Tibial nerve (tissue), 4 donors: ENCODE measurements at places on chromosomes 3 and 15. TPM values are rescaled to one million over a fixed set of nuclear protein-coding genes. Genes with fewer than 3 reads are reported as not detected.

Gene MUC4
- total RNA-seq = not detected

GRCh38 chr15:90665288-90666134 is 51.6 kb upstream of the BLM start:
- peak; percentile 52 for DNase-seq

Gene TM6SF1
- 9.4 TPM for total RNA-seq

GRCh38 chr3:94548581-94549316 is 485.9 kb downstream of the NSUN3 start:
- DNase-seq = no peak

GRCh38 chr15:55628369-55628730 is 40.2 kb upstream of the PYGO1 start:
- no peak for DNase-seq

DNA sequence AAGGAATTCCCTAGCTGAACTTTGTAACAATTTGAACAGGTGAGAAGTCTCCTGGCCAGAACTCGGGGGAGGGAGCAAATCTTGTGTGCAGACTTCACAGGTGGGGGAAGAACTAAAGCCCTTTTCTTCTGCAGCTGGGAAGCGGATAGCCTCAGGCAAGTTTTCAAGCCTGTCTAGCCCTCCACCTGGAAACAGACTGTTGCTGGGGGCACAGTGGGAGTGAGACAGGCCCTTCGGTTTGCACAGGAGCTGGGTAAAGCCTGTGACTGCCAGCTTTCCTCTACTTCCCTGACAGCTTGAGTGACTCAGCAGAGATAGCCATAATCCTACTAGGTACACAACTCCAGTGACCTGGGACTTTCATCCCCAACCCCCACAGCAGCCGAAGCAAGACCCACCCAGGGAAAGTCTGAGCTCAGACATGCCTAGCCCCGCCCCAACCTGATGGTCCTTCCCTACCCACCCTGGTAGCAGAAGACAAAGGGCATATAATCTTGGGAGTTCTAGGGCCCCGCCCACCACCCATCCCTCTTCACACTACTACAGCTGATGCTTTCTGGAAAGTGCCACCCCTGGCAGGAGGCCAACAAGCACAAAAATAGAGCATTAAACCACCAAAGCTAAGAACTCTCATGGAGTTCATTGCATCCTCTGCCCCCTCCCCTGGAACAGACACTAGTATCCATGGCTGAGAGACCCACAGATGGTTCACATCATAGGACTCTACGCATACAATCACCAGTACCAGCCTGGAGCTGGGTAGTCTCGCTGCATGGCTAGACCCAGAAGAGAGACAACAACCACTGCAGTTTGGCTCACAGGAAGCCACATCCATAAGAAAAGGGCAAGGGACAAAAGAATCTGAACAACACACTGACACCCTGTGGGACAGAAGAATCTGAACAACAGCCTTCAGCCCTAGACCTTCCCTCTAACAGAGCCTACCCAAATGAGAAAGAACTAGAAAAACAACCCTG is 479.0 kb downstream of the RAP2B start:
- DNase-seq = no peak

Gene PAQR9
- total RNA-seq = not detected

GRCh38 chr3:39276746-39277145 is 3.1 kb downstream of the CX3CR1 start:
- DNase-seq = no peak

- no peak for DNase-seq
These were observed 65.9 kb upstream of the NTRK3 start for GRCh38 chr15:88322461-88322860.

DNA sequence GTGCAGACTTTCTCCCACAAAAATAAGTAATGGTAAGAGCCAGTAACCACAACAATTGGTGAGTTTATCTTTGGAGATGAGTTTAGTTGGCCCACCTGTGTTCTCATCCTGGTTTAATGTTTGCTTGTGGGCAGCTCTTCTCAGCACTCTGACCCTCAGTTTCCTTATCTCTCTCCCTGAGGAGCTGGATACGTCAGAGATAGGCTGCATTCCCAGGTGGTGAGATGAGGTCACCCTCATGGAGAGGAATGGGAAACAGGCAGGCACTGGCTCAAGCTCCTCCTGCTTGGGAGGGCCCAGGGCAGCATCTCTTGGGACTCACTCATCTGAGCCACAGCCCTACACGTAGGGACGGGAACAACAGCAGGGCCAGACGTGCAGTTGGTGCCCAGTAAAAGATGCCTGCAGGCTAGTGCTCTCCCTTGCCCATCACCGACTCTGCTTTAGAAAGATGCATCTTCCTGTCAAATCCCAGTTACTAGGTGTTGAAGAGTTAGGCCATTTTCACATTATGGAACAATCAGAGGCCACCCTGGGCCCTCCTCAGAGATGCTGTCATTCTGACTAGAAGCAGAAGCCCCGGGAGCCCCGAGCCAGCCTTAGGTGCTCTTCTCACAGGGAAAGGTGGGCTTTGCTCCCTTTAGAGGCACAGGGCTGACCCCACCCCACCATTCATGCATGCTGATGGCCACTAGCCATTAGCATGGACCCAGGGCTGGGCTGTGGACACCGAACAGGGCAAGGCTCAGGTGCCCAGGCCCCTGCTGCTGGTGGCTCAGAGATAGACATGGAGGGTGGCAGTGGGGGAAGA is 59.7 kb downstream of the GRIP2 start:
- DNase-seq = no peak

Gene CGGBP1
- total RNA-seq = 63.3 TPM

GRCh38 chr3:171283183-171283847 is 176.9 kb downstream of the TNIK start:
- DNase-seq = no peak

Gene ATP2B2
- 2.0 TPM for total RNA-seq

- DNase-seq = no peak
These were observed 101.6 kb downstream of the APBA2 start for GRCh38 chr15:28987337-28987736.

GRCh38 chr3:156668073-156668763 is 6.2 kb upstream of the TIPARP start:
- no peak for DNase-seq

DNA sequence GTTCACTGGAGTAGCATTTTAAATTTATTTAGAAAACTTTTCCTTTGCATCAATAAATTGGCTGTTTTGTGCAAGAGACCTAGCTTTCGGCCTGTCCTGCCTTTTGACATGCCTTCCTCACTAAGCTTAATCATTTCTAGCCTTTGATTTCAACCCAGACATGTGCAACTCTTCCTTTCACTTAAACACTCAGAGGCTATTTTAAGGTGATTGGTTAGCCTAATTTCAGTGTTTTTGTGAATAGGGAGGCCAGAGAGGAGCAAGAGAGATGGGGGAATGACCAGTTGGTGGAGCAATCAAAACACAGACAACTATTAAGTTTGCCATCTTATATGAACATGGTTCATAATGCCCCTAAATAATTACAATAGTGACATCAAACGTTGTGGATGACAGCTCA is 333.4 kb downstream of the SLC9A9 start:
- no peak for DNase-seq

Gene IQCF5
- total RNA-seq = not detected

Gene SKOR1
- 0.66 TPM for total RNA-seq

DNA sequence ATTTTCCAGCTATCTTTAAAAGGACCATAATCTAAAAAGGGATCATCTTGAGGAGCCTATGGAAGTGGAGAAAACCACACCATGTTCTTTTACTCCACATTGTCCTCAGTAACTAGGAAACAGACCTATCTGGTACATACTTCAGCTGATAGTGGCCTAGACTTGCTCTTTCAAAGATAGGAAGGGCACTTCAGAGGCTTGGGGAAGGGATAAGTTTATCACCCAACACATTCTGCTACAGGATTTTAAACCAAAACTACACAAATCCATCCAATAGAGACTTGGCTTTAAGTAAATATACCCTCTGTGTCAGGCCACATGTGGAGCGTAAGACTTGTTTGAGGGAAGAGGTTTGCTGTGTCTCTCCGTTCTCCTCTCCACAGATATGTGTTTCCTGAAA is 35.4 kb downstream of the CP start:
- no peak for DNase-seq

Gene DPPA2
- total RNA-seq = not detected

DNA sequence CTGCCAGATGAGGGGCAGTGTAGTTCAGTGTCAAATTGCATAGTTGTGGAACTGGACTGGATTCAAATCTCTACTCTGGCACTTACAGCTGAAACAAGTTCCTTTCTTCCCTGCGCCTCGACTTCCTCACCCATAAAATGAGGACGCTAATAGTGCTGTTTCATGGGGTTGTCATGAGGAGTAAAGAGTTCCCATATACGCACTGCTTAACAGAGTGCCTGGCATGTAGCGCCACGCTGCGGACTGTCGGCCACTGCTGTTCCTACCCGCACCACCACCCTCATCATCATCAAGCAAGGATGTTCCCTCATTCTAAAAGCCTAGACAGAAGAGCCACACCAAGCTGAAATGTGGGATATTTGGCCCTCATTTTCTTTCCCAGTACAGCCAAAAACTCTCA is 91.9 kb downstream of the CHDH start:
- no peak for DNase-seq

Gene LTK
- 0.90 TPM for total RNA-seq

Gene WHAMM
- total RNA-seq = 11.8 TPM

Gene LRRN1
- total RNA-seq = 13.3 TPM

DNA sequence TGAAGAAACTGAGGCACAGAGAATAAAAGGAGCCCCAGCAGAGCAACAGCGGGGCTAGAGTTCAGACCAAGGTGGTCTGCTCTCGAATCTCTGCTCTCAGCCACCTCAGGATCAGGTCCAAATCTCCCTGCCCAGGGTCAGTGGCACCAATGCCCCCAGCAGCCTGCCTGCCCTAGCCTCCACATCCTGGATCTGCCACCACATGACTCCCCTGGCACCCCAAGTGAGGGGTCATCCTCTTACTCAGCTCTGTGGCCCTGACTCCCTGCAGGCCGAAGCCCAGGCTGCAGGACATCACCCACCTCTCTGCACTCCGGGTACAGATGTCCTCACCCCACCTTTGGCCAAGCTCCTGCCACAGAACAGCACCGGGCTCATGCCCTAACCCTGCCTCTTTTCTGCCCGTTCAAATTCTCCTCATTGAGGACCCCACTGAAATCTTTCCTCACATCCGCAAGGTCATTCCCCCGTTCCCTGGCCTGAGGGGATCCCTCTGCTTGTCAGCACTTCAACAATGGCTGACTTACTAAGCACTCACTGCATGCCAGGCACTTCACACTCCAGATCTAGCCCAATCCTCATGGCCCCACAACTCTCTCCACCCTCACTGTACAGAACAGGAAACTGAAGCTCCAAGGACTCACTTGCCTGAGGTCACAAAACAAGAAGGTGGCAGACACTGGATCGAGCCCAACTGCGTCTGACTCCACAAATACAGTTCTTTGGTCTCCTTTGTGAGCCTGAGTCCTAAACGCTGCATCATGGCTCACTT is 4.3 kb downstream of the PPIB start:
- DNase-seq = no peak

- DNase-seq = no peak
These were observed 32.3 kb upstream of the MFSD1 start for GRCh38 chr3:158769549-158769948.

DNA sequence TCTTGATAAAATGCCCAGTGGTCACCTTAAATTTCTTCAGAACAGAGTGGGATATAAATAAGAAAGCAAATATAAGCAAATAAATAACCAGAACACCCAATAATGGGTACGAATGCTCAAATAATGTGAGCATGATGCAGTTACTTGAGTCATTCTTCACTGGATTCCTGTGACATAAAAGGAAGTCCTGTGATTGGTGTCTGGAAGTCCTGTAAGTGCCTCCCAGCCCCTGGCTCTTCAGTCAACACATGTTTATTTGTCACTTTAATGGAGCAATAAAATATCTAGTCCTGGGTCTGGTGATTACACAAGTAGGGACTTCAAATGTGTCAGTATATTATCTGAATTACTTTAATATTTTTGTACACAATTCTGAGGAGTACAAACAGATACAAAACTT is 30.4 kb downstream of the TMEM212 start:
- DNase-seq = no peak

DNA sequence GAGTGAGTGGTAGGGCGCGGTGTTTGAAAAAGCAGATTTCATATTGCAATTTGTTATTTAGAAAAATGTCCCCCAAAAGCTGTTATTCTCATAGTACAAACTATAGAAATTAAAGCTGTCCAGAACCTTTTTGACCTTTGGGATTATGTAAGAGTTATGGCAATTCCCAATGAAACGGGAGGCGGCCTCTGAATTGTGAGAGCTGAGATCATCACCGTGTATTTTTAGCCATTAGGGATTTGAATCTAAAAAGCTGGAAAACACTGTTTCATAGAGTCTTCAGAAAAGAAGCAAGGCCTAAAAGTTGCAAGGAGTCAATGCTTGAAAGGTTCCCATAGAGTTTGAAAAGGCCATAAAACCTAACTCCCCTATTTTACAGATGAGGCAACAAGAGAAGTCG is 38.6 kb upstream of the SLC25A26 start:
- no peak for DNase-seq

DNA sequence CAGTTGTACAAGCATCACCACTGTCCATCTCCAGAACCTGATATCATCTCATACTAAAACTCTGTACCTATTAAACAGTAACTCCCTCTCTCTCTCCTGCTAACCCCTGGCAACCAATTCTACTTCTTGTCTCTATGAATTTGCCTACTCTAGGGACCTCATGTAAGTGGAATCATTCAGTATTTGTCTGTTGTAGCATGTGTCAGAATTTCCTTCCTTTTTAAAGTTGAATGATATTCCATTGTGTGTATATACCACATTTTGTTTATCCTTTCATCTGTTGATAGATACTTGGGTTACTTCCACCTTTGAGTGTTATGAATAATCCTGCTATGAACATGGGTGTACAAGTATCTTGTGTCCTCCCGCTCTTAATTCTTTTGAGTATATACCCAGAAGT is 16.6 kb downstream of the ZNF592 start:
- no peak for DNase-seq

Gene ITGB5
- total RNA-seq = 217 TPM

DNA sequence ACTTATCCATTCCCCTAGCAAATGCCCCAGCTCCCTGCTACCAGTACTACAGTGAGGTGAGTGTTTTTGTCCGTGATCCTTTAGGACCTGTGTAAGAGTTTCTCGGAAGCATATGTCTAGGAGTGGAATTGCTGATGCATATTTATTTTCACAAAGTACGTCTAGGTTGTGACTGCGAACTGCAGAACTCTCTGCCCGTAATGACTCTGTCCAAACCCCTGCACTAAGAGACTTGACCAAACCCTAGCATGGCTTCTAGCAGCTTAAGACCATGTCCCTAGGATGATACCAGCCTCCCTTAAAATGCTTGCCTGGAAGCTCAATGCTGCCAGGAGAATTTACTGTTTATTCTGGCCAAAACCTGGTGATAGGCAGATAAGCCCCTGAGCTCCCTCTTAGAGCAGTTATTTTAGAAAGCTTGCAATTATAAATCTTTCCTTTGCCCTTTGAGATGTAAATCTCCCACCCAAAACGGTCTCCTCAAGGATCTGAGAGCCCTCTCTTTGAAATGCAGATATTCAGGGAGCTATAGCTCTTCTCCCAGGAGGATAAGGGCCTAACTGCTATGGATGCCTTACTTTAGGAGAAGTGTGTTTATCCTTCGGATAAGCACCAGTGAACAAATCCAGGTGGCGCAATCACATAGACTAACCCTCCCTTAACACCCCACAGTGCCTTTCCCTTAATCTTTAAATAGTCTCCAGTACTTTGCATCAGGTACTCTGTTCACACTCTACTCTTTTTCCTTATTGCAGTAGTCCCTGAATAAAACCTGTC is 14.7 kb upstream of the CA12 start:
- no peak for DNase-seq
